ENCODE measurements at places on chromosomes 11 and 22. TPM values are rescaled to one million over a fixed set of nuclear protein-coding genes. Genes with fewer than 3 reads are reported as not detected.
A peak's percentile ranks its signal among the peaks of the same experiment; 100 is the strongest.

Gene CCDC73
- not detected for total RNA-seq

Gene LIN7C
- 167 TPM for total RNA-seq

Gene APOBEC3B
- total RNA-seq = 1.1 TPM

Gene BEST1
- 7.3 TPM for total RNA-seq

Gene TOM1
- 20.0 TPM for total RNA-seq

Gene GAS2
- total RNA-seq = 52.4 TPM

Gene ALX4
- 8.6 TPM for total RNA-seq

Gene SLC22A9
- total RNA-seq = not detected

Gene PVALB
- 22.8 TPM for total RNA-seq

Gene CHADL
- 23.2 TPM for total RNA-seq

Gene OR2AG1
- total RNA-seq = not detected

Gene CSF2RB
- 1.9 TPM for total RNA-seq

Gene OR8B3
- not detected for total RNA-seq

GRCh38 chr11:120830085-120830620 is 193.7 kb upstream of the TBCEL start:
- peak overlapping the region; percentile 37 for H3K27ac ChIP-seq
- no peaks in the 10 kb centered on the region for H3K27me3 ChIP-seq
- no peak overlapping the region for H3K4me3 ChIP-seq
- peak; percentile 69 for DNase-seq
- H3K4me1 ChIP-seq = peaks cover 71% of the 10 kb centered on the region

DNA sequence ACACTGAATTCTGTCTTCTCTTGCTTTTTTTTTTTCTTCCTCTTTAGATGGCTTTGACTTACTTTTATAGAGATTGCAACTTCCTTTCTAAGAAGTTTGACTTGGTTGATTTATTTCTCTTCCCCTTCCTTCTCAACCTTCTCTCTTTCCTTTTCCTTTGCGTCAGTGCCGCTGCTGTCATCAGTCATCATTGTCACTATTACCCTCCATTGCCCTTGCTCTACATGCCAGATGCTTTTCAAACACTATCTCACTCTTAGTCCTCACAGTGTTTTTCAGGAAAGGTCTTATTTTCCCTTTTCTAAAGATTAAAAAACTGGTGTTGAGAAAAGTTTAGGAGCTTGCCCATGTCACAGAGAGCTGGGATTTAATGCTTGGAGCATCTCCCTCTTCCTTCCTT is 74.7 kb upstream of the C11orf87 start:
- H3K4me1 ChIP-seq = peaks cover 3% of the 10 kb centered on the region
- no peak overlapping the region for H3K27ac ChIP-seq
- no peaks in the 10 kb centered on the region for H3K27me3 ChIP-seq
- no peak for DNase-seq
- no peak overlapping the region for H3K4me3 ChIP-seq

GRCh38 chr11:125941267-125941618 is 4.6 kb upstream of the VSIG10L2 start:
- peaks cover 17% of the 10 kb centered on the region for H3K4me1 ChIP-seq
- H3K27me3 ChIP-seq = peaks cover 6% of the 10 kb centered on the region
- no peak for DNase-seq
- H3K36me3 ChIP-seq = no peaks in the 10 kb centered on the region
- H3K4me3 ChIP-seq = no peak overlapping the region

- peak; percentile 83 for DNase-seq
- no peak overlapping the region for H3K27ac ChIP-seq
- no peak overlapping the region for H3K4me3 ChIP-seq
- no peaks in the 10 kb centered on the region for H3K27me3 ChIP-seq
These were observed 353.9 kb upstream of the DDI1 start for GRCh38 chr11:103682318-103683184.

- DNase-seq = no peak
- no peaks in the 10 kb centered on the region for H3K4me1 ChIP-seq
- H3K4me3 ChIP-seq = no peak overlapping the region
- H3K36me3 ChIP-seq = no peaks in the 10 kb centered on the region
These were observed 2.6 kb upstream of the MS4A2 start for GRCh38 chr11:60085909-60086308.

- H3K36me3 ChIP-seq = no peaks in the 10 kb centered on the region
- H3K27ac ChIP-seq = no peak overlapping the region
- no peak overlapping the region for H3K4me3 ChIP-seq
- H3K27me3 ChIP-seq = peaks cover 2% of the 10 kb centered on the region
These were observed 385.1 kb downstream of the BUD13 start for GRCh38 chr11:116387641-116388040.

DNA sequence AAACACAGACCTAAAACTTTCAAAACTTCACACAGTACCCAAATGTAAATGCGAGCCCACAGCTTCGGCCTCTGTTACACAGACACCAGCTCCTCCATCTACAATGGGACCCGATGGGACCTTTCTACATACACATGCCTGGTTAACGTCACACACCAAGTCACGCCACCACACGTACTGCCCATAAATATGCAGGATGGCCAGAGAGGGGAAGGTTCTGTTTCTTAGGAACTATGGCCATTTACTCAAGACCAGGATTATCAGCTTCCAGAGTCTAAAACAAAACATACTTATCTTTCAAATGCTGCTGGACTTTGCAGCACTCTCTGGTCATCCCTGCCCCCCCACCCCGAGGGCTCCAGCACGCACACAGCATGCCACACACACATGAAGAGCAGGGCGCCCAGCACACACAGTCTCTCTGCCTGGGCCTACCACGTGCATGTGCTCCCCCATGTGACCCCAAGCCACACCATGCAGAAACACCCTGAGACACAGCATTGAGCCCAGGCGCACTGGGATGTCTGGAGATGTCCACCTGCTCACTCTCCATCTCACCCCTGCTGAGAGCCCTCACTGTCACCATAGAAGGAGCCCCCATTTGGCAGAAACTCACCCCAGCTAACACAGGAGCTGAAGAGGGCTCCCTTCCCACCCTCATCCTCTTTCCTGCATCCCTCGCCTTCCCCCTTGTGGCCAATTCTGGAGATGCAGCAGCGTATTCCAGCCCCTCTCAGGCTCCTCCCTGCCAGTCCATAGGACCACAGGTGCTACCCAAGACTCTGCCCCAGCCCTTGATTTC is 61.8 kb downstream of the SLC22A12 start:
- no peaks in the 10 kb centered on the region for H3K27me3 ChIP-seq
- H3K4me1 ChIP-seq = peaks cover 41% of the 10 kb centered on the region
- DNase-seq = peak; percentile 65
- H3K4me3 ChIP-seq = no peak overlapping the region
- H3K36me3 ChIP-seq = peaks cover 55% of the 10 kb centered on the region

DNA sequence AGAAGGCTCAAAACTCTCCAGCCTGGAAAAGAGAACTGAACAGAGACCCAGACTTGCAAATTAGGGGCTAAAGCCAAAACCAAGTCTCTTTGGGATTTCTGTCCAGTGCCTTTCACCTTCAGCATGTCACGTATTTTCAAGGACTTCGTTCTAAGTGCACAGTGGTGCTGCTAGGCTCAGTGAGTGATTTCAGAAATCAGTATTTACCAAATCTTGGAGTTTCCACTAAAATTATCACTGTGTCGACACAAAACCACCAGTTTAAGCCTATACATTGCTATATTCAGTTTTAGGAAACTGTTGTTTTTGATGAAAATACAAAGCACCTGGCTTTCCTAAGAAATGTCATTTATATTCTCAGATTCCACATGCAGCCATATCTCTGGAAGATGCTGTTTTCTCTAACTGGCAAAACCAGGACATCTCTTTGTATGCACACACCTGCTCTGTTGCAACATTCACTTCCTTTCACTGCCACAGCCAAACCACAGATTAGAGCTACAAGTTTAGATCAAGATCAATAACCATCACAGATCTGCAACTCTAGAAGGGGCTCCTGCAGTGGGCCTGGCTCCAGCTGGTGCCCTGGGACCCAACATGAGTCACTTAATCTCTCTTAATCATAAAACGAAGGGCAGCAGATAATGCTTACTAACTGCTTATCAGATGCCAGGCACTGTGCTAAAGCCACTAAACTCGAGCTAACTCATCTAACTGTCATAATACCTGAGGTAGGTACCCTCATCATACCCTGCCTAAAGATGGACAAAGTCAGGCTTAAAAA is 22.3 kb downstream of the SMCO4 start:
- no peaks in the 10 kb centered on the region for H3K36me3 ChIP-seq
- no peak for DNase-seq
- H3K4me1 ChIP-seq = peaks cover 8% of the 10 kb centered on the region
- H3K27ac ChIP-seq = no peak overlapping the region
- H3K4me3 ChIP-seq = no peak overlapping the region
- H3K27me3 ChIP-seq = no peaks in the 10 kb centered on the region

GRCh38 chr22:50435291-50436014 is 39.4 kb downstream of the SBF1 start:
- H3K4me1 ChIP-seq = no peaks in the 10 kb centered on the region
- H3K36me3 ChIP-seq = peaks cover 87% of the 10 kb centered on the region
- DNase-seq = no peak
- no peak overlapping the region for H3K4me3 ChIP-seq
- no peaks in the 10 kb centered on the region for H3K27me3 ChIP-seq

- H3K36me3 ChIP-seq = peaks cover 20% of the 10 kb centered on the region
- no peak for DNase-seq
- peaks cover 32% of the 10 kb centered on the region for H3K27me3 ChIP-seq
- peaks cover 26% of the 10 kb centered on the region for H3K4me1 ChIP-seq
These were observed 1.8 kb downstream of the LARGE2 start for GRCh38 chr11:45924036-45924915.

DNA sequence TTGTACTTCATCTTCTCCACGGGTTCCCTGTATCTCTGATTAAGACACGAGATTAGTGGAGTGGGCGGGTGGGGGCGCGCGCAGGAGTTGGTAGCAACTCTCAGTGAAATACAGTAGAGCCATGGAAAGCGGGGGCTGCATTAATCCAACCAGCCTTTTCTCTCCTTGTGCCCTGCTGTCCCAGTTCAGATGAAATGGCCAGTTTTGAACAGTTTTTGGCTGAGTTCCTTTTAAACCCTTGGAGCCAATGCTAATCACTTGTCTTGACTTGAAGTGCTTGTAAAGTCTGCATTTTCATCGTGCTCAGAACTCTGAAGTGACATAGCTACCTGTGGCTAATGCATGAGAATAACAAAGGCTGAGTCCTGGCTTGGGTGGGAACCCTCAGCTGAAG is 734 bp upstream of the TMEM123 start:
- peak overlapping the region; percentile 88 for H3K4me3 ChIP-seq
- H3K36me3 ChIP-seq = no peaks in the 10 kb centered on the region
- peak; percentile 69 for DNase-seq
- H3K27me3 ChIP-seq = no peaks in the 10 kb centered on the region

DNA sequence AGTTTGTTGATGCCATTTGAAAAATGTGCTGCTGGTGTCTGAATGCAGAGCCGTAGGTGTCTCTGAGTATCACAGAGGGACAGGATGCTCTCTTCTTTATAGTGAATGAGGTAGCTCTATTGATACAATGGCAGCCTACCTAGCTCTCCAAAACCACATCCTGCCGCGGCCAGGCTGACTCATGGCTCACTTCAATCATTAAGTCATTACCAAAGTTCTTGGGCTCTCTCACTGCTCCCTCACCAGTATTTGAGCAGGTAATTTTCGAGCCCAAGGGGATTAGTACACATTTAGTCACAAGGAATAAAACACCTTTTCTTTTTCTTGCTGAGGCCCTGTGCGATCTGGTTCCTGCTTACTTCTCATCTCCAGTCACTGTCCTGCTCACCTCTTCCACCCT is 509.0 kb upstream of the LARGE1 start:
- no peaks in the 10 kb centered on the region for H3K4me1 ChIP-seq
- no peaks in the 10 kb centered on the region for H3K36me3 ChIP-seq
- no peak for DNase-seq
- no peak overlapping the region for H3K4me3 ChIP-seq
- no peak overlapping the region for H3K27ac ChIP-seq

DNA sequence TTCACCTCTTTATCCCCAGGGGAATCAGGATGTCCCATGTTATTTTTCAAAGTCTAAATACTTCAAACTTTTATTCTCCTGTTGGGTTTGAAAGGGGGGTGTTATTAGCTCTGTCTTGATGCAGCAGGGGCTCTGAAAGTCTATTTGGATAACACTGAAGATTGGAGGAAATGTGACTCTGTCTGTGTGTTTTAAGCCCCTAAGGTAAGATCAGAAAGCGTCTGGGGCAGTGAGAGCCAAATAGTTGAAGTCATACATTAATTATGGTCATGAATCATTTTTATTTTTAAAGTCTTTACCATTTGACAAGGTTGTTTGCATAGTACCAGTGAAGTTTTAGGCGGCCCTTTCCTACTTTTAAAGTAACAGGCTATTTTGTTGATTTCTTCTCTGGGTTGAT is 139.0 kb downstream of the UVRAG start:
- H3K27me3 ChIP-seq = no peaks in the 10 kb centered on the region
- H3K4me1 ChIP-seq = no peaks in the 10 kb centered on the region
- H3K27ac ChIP-seq = no peak overlapping the region
- no peaks in the 10 kb centered on the region for H3K36me3 ChIP-seq

GRCh38 chr11:57148621-57149020 is 33.1 kb upstream of the LRRC55 start:
- H3K36me3 ChIP-seq = no peaks in the 10 kb centered on the region
- no peak for DNase-seq
- no peaks in the 10 kb centered on the region for H3K27me3 ChIP-seq
- no peak overlapping the region for H3K4me3 ChIP-seq

GRCh38 chr22:25223269-25223850 is 3.9 kb downstream of the CRYBB2 start:
- no peaks in the 10 kb centered on the region for H3K27me3 ChIP-seq
- H3K4me3 ChIP-seq = no peak overlapping the region
- peak; percentile 9 for DNase-seq
- H3K27ac ChIP-seq = no peak overlapping the region
- no peaks in the 10 kb centered on the region for H3K36me3 ChIP-seq

Measured in spinal cord (tissue), 10 donors.